Stimulated activated CD8-positive, alpha-beta memory T cell treated with anti-CD3 and anti-CD28 coated beads, Interleukin-15, amount 100 ng/mL, for 4 hours (primary cell): ENCODE measurements at places on chromosomes 2 and 18.

DNA sequence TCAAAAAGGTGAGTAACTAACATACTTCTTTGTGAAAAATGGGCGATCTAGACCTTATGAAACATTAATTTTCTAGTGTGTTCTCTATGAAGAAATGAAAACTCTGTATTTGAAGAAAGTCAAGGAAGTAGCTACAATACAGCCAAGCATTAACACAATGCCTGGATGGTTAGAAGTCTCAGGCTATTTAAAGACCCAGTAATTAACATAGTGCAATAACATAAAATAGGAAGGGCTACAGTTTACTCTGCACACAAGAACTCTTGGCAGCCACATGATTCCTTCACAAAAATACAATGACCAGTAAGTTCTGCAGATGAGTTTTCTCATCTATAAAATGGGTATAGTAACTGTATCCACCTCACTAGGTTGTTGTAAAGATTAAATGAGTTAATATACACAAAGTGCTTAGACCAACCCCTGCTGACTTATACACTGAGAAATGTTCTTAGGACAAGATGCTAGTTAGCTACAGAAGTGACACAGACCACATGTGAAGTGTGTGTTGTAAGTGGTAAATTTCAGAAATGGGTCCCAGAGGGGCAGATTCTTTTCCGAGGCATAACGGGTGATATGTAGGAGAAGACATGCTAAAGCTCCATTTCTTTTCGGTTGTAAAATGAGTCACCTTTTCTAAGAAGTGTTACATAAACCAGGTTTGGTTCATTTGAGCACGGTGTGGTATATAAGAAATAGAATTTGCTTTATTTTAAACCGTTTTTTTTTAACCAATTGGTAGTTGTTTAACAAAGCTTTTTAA is 61.8 kb downstream of the CXCR4 start:
- no peak for DNase-seq

DNA sequence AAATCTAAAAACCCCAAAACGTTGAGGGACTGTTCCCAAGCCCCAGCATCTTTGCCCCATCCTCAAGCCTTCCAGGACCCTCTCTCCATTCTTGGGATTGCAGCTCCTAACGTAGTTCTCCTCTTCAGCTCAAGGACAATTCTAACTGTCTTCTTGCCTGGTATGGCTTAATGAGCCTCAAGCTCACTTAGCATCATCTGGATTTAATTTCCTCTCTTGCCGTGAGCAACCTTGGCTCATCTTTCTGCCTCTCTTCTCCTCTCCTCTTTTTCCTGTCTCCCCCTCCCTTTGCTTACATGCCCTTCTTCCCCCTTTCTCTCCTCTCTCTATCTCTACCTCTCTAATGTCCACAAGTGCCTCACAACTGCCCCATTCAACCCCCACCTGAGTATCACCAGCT is 44.2 kb downstream of the TACR1 start:
- no peak for DNase-seq

- no peak for DNase-seq
These were observed 106.4 kb upstream of the CELF4 start for GRCh38 chr18:37672001-37672400.

DNA sequence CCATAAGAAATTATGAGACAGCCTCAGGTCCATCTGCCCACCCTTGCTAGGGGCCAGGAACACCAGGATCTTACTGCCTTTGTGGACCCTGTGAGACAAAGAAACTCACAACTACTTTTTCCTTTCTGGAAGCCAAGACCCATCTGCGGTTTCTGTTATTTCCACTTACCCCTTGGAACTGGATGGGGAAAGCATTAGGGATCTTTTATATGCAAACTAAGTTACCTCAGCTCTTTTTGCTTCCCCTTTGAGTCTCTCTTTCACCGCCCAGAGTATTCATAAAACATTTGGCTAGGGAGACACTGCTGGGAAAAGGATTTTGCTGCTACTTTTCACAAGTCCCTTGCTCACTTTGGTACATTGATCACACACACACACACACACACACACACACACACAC is 95.7 kb downstream of the ZNF385B start:
- no peak for DNase-seq

DNA sequence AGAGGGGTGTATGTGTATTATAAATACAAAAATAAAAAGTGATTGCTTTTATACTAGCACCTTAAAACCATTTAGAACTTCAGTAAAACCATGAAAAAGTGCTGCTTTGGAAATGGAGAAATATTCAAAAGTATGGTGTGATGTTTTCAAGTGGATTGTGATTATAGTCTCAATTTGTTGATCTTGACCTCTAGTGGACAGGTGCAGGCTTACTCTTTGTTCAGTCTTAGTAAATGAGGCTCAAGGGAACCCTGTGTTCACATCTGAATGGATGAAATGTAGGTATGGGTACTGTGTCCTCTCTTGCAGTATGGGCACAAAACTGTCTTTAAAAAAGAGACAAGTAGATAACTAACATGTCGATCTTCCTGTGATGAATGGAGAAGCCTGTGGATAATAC is 145.8 kb downstream of the MCFD2 start:
- no peak for DNase-seq

- no peak for DNase-seq
These were observed 876.3 kb downstream of the BCL11A start for GRCh38 chr2:59677158-59677557.

GRCh38 chr2:220279372-220279771 is 651.9 kb downstream of the SLC4A3 start:
- no peak for DNase-seq

GRCh38 chr2:191666732-191667131 is 11.2 kb upstream of the NABP1 start:
- no peak for DNase-seq

GRCh38 chr2:144461308-144461766 is 58.6 kb downstream of the ZEB2 start:
- no peak for DNase-seq

DNA sequence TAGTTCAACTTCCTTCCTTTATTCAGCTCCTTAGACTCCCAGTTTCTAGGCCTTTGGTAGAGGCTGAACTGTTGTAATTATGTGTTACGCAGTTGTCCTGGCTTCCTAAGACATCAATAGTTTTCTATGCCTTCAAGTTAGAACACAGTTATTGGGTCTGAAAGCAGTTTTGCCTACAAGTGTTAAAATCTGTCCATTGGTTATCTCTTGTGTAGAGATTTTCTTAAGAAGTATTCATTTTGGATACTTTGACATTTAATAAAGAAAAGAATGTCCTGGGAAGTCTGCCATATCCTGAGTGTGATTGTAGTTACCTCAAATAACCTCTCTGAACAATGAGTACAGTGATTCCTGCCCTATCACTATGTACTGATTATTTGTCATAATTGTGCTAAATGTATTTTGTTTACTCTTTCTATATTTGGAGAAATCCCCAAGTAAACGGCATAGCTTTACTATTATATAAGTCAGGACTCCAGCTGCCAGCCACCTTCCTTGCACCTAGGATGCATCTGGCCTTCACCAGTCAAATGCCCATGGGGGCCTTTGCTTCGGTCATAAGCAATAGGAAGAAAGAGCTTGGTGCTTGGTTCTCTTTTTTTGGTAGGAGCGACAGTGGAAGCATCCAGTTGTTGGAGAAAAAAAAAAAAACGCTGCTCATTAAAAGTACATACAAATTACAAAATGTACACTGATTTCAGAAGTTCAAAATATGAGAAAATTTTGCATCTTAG is 449.5 kb upstream of the PKDCC start:
- no peak for DNase-seq

GRCh38 chr2:55311444-55311870 is 42.4 kb upstream of the MTIF2 start:
- no peak for DNase-seq

- no peak for DNase-seq
These were observed 61.2 kb upstream of the POMC start for GRCh38 chr2:25229279-25230197.

- DNase-seq: no peak
These were observed 192.5 kb downstream of the HAUS1 start for GRCh38 chr18:46296656-46297055.

DNA sequence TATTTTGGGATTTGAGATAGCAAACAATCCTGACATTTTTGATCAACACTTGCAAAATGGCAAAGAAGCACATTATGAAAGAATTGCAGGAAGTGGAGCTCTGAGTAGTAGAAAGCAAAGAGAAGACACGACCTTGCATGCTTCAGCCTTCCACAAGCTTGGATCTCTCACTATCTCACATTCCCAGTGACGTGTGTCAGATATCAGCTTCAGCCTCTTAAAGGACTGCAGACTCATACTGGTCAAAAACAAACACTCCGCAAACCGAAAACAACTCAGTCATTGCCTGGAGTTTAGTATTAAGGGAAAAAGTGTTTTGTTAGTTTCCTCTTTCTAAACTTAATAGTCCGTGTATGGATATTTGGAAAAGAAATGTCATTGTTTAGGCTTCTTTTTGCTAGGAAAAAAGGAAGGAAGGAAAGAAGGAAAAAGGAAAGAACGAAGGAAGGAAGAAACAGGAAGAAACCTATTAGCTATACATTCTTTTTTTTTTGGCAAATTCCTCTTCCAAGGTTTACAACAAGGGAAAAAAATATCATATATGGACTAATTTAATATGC is 32.6 kb upstream of the SLC40A1 start:
- DNase-seq: no peak

DNA sequence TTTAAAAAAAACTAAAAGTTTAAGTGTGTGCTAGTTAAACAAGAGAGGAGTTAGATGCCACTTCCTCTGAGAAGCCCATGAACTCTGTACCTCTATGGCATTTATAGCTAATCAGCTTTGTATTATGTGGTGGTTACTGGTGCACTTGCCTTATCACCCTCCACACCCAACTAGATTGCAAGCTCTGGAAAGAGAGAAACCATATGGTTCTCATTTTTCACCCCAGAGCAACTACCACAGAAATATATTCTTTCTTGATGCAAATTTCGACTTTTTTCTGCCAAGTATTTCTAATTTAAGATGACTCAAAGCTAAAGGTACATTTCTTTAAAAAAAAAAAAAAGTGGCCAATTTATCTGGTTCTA is 24.2 kb downstream of the RAPH1 start:
- no peak for DNase-seq

- DNase-seq: no peak
These were observed 16.2 kb downstream of the EML4 start for GRCh38 chr2:42185220-42185921.

- DNase-seq: no peak
These were observed 157.2 kb downstream of the BABAM2 start for GRCh38 chr2:28047681-28048080.

DNA sequence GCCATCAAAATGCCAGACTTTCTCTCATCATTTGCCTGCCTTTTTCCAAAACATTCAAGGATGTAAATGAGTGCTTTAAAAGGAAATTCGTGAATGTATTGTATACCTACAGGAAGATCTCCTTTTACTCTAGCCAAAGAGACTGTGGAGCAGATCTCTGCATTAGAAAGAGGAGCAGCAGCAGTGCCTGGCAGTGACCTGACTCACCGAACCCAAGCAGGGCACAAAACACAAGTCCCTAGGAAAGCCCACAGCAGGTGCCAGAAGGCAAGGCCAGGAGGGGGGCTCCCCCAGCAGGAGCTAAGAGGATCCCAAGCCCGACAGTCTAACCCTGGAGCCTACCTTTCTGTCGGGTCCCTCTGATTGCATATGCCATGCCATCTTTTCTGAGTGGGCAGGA is 47.9 kb downstream of the L3MBTL4 start:
- no peak for DNase-seq

- no peak for DNase-seq
These were observed 45.5 kb downstream of the TWSG1 start for GRCh38 chr18:9380101-9380500.

- no peak for DNase-seq
These were observed 195.3 kb upstream of the EPHA4 start for GRCh38 chr2:221767106-221768012.
